ENCODE measurements at places on chromosomes 7 and 10.

DNA sequence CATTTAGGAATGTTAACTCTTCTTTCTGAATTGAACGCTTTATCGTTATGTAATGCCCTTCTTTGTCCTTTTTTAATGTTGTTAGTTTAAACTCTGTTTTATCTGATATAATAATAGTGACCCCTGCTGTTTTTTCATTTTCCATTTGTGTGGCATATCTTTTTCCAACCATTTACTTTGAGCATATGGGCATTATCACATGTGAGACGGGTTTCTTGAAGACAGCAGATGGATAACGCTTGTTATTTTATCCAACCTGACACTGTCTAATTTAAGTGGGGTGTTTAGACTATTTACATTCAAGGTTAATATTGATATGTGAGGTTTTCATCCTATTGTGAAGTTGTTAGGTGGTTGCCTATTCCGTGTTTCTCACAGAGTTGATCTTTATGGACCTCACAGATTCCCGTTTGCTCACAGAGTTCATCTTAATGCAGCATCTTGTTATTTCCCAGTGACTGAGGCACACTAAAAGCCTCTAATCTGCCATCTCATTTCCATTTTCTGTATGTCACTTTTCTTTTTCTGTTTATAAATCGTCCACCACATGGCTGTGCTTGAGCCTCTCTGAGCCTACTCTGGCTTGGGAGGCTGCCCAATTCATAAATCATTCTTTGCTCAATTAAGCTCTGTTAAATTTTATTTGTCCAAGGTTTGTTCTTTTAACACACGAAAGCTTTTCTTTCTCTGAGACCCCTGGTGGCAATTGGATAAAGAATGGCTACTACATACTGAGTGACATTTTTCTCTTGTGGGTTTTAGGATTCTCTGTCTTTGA is 286.2 kb downstream of the HTR7 start:
- no peak for DNase-seq
- no peaks in the 10 kb centered on the region for H3K36me3 ChIP-seq
- no peak overlapping the region for H3K4me3 ChIP-seq
- no peaks in the 10 kb centered on the region for H3K4me1 ChIP-seq

DNA sequence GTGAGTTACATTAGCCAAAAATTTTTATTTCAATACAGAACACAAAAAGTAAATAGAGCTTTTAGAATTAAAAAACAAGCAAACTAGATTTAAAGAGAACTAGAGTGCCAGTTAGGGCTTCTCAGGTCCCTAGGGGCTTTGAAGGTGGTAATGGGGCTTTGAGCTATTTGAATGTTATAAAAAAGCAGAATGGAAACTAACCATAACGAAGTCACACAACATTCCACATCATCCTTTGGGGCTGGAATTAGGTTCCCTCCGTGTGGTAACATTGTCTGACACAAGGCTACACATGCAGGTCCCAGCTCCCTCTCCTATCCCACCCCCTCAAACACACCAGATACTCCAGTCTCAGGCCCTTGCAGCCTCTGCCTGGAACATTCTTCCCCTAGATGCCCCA is 15.3 kb downstream of the JAZF1 start:
- H3K4me1 ChIP-seq, result no peaks in the 10 kb centered on the region
- no peak overlapping the region for H3K27ac ChIP-seq
- no peaks in the 10 kb centered on the region for H3K27me3 ChIP-seq
- no peak for DNase-seq
- H3K4me3 ChIP-seq, result no peak overlapping the region

DNA sequence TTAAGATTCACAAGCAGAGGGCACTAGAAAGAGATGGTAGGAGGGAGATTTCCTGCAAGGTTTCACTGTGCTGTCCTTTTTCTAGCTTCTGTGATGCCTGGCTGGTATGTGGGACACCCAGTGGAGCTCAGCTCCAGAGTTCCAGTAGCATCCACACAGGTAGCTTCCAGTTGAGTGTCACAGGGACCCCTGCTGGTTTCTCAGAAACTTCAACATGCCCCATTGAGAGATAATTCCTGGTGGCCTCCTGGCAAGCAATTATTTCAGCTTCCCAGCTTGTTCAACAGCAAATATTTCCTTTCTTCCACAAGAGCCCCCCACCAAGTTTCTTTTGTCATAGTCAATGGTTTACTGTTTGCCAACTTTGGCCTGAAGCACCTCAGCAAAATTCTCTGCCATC is 858.7 kb downstream of the REEP3 start:
- no peak for DNase-seq
- no peaks in the 10 kb centered on the region for H3K4me1 ChIP-seq
- H3K4me3 ChIP-seq, result no peak overlapping the region

DNA sequence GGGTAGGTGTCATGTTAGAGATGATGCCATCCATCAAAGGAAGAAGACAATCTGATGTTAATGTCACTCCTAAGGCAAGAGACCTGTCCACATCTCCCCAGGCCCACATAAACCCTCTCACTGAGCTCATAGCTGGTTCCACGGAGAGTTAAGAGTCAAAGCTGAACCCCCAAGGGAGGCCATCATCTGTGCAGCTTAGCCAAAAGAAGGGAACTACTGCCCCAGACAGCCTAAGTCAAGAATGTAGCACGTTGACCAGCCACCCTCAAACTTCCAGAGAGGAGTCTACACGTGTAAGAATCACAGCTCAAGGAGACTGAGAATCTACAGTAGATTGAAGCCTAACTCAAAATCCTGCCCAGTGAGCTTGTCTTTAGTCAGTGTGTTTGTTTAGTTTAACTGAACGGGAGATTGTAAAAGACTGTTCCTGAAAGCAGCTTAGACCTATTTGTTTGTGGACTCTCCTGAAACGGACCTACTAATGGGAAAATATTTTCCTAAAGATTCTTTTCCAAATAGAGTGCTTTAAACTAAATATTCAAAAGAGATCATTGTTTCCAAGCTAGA is 192.7 kb upstream of the NFE2L3 start:
- DNase-seq, result no peak
- peaks cover 8% of the 10 kb centered on the region for H3K27me3 ChIP-seq
- H3K4me3 ChIP-seq, result no peak overlapping the region
- H3K4me1 ChIP-seq, result no peaks in the 10 kb centered on the region

GRCh38 chr7:26172048-26172447 is 20.1 kb downstream of the NFE2L3 start:
- no peak for DNase-seq
- H3K27me3 ChIP-seq, result no peaks in the 10 kb centered on the region
- H3K27ac ChIP-seq, result no peak overlapping the region
- H3K4me3 ChIP-seq, result no peak overlapping the region
- H3K36me3 ChIP-seq, result no peaks in the 10 kb centered on the region

DNA sequence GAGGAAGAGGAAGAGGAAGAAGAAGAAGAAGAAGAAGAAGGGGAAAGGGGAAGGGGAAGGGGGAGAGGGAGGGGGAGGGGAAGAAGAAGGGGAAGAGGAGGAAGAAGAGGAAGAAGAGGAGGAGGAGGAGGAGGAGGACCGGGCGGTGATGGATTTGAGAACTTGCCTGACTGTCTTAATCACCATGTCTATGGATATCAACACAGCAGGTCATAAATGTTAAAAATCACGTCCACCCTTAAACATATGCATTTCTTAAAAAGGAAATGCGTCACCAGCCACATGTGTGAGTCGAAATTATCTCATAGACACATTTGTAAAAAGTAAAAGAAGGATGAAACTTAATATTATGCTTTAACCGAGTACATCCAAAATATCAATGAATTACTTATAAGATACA is 42.1 kb upstream of the INSIG1 start:
- no peaks in the 10 kb centered on the region for H3K36me3 ChIP-seq
- DNase-seq, result no peak
- no peak overlapping the region for H3K4me3 ChIP-seq
- H3K27ac ChIP-seq, result no peak overlapping the region
- H3K4me1 ChIP-seq, result no peaks in the 10 kb centered on the region
- peaks cover 8% of the 10 kb centered on the region for H3K27me3 ChIP-seq

DNA sequence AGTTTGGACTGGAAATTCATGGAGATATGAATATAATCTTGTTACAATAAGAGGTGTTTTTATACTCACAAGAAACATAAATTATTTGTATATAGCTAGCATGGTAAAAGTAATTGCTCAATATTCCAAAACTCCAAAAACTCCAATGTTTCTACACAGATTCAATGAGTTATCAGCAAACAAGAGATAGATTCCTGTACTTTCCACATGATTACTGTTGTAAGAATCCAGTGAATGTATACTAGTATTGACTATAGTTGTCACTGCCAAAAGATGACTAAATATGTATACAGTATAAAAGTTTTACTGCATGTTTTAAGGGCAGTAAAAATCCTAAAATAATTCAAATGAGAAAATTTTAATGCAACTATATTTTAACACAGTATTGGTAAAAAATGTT is 10.7 kb downstream of the ATOH7 start:
- no peak overlapping the region for H3K27ac ChIP-seq
- H3K27me3 ChIP-seq, result no peaks in the 10 kb centered on the region
- no peak overlapping the region for H3K4me3 ChIP-seq
- no peaks in the 10 kb centered on the region for H3K36me3 ChIP-seq

DNA sequence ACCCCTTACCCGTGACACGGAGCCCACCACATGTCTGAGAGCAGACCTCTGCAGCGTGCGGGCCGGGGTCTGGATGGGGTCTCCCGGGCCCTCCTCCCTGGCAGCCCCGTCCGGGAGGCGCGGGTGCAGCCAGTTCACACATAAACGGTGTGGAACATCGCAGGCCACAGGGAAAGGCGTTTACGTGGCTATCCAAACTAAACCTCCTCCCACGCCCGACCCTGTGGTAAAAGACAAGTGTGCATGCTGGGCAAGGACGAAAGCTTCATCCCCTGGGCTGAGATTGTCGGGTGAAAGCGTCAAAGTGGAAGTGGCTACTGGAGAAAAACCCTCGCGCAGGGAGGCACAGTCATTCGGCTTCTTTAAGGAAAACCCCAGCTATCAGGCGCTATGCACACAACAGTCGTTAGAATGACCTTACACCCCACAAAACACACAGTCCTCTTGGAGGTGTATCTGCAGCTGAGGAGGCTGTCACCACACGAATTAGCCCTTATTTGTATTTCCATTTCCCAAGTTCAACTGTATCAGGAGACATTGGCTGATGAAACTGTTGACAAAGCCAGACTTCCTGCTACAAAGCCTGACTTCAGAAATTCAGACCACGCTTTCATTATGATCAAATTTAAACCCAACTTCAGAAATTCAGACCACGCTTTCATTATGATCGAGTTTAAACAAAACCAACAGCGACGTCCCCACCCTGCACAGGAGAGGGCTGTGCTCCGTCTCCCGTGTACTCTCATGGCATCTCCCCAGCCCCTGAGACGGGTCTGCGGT is 15.3 kb downstream of the GPER1 start:
- no peaks in the 10 kb centered on the region for H3K27me3 ChIP-seq
- no peak overlapping the region for H3K27ac ChIP-seq
- no peaks in the 10 kb centered on the region for H3K4me1 ChIP-seq
- no peak for DNase-seq
- no peaks in the 10 kb centered on the region for H3K36me3 ChIP-seq

DNA sequence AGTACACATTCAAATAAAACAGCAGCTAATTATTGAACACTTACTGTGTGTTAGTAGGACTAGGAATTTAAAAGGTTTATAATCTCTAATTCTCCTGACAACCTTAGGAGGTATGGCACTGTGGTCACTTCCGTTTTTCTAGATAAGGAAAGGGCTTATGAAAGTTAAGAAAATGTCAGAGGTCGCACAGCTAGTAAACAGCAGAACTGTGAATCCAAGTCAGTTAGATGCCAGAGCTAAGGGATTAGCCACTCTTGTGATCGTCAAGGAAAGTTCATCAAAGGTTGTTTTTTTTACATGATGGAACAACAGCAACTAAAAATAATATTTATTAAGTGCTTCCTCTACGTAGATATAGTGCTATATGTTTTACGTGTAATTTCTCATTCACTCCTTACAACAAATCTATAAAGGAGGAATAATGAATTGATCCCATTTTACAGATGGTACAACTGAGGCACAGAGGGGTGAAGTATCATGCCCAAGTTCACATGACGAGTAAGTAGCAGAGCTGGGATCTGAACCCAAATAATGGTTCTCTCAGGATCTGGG is 84.9 kb downstream of the NAMPT start:
- no peaks in the 10 kb centered on the region for H3K36me3 ChIP-seq
- H3K4me3 ChIP-seq, result no peak overlapping the region
- no peaks in the 10 kb centered on the region for H3K4me1 ChIP-seq
- no peaks in the 10 kb centered on the region for H3K27me3 ChIP-seq
- DNase-seq, result no peak
- H3K27ac ChIP-seq, result peak overlapping the region; percentile 21

GRCh38 chr10:34814223-34814912 is 728 bp downstream of the PARD3 start:
- H3K4me1 ChIP-seq, result peaks cover 26% of the 10 kb centered on the region
- H3K27ac ChIP-seq, result peak overlapping the region; percentile 87
- no peaks in the 10 kb centered on the region for H3K36me3 ChIP-seq
- DNase-seq, result no peak

DNA sequence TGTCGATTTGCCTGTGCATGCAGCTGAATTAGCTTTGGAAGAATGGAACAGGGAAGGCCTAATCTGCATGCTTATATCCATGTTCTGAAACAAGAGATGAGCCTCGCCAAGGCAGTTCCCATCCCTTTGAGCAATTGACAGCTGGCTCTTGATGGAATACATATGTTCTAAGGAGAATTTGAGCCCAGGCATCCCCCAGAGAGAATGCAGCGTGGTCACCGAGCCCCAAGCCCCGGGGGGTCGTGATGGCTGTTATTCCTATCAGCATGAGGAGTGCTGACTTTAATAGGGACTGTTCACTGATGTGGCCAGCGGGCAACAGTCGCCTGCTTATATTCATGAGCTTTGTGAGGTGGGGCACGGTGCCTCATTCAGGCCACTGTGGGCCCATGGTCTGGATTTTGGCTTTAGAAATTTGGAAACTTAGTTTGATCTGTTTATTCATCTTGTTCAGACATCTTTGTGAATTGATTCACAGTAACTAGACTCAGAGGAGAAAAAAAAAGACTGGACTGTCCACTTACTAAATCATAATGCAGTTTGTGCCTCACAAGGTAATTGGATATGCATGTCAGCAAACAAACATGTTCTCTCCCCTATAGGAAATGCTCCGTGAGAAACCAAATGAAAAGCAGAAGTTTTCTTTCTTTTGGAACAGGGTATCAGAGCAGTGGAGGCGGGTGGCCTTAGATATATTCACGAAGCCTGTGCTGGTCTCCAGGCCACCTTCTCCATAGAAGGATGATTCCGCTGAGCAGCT is 204.9 kb downstream of the CCDC3 start:
- no peaks in the 10 kb centered on the region for H3K36me3 ChIP-seq
- H3K4me3 ChIP-seq, result no peak overlapping the region
- no peaks in the 10 kb centered on the region for H3K4me1 ChIP-seq
- H3K27me3 ChIP-seq, result no peaks in the 10 kb centered on the region
- no peak overlapping the region for H3K27ac ChIP-seq

- H3K4me1 ChIP-seq, result no peaks in the 10 kb centered on the region
- no peak overlapping the region for H3K4me3 ChIP-seq
- no peak overlapping the region for H3K27ac ChIP-seq
- H3K36me3 ChIP-seq, result no peaks in the 10 kb centered on the region
- no peaks in the 10 kb centered on the region for H3K27me3 ChIP-seq
Measured at GRCh38 chr7:97305589-97305988, 188.1 kb downstream of the SDHAF3 start.
